ENCODE measurements at places on chromosomes 6 and 20.

GRCh38 chr6:69005199-69005598, 370.1 kb downstream of the ADGRB3 start:
- no peak for DNase-seq

DNA sequence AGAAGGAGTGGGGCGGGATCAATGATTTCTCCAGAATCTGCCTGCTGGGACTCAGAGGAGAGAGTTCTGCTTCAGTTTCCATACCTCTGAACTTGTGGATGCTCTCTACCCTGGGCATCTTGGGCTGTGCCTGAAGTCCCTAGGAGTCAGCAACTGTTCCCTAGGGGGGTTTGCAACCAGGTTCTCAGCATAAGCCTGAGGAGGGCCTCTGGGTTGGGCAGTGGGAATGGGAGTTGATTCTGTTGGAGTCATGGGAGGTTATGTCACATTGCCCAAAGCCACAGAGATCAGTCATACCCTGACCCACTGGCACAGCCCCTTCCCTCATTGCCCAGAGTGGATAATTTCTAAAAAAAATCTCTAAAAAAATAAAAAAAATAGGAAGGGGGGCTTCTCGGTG, 47.4 kb downstream of the MOCS1 start:
- DNase-seq, result no peak

- no peak for DNase-seq
Measured at GRCh38 chr6:133341607-133342158, 100.5 kb downstream of the EYA4 start.

DNA sequence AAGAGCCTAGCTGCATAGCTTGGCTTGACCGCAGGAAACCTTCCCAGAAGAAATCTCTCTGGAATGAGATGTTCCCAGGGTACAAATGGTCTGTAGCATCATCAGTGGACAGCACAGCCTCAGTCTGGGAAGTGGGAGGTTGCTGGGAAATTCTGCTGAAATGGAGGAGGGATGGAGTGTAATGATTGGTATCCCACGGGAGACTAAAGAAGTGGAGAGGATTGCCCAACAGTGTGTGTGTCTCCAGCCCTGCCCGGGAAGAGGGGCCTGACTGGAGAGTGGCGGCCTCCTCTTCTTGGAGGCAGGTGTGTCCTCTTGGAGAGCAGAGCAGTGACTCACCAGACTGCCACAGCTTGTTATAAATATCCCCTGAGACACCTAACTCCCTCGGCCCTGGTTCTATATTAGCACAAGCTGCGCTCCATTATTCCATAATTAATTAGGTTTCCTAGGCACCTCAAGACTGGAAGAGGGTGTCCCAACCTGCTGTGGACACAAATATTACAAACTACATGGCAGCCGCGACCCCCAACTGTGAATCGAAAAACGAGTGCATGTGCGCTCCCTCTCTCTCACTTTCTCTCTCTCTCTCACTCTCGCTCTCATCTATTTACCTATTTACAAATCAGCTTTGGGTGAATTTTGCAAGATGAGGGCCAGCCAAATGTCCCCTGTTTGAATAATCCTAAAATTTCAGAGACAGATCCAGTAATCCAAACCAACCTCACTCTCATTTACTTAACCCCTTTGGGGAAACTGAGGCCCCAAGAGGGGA, 68.8 kb downstream of the FGD2 start:
- no peak for DNase-seq

DNA sequence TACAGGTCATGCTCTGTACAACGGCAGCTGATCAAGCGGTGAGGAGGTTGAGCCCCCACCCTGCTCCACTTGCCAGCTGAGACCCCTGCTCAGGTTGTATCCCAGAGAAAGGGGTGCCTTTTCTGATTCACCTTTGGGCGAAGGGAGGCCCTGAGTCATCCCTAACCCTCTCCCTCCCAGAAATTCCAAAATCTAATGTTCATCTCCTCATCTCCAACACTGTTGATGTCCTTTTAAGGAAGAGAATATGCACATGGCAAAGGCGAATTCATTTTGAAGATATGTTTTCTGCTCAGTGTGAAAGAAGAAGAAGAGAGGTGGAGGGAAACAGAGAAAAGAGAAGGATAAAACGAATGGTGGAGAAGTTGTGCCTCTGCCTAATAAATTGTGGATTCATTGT, 120.5 kb downstream of the SCML4 start:
- DNase-seq, result no peak

- DNase-seq, result no peak
Measured at GRCh38 chr20:43472671-43473380, 15.1 kb downstream of the SRSF6 start.

Data from AG08395 (cell line).